ENCODE measurements at places on chromosomes 2 and 18.

DNA sequence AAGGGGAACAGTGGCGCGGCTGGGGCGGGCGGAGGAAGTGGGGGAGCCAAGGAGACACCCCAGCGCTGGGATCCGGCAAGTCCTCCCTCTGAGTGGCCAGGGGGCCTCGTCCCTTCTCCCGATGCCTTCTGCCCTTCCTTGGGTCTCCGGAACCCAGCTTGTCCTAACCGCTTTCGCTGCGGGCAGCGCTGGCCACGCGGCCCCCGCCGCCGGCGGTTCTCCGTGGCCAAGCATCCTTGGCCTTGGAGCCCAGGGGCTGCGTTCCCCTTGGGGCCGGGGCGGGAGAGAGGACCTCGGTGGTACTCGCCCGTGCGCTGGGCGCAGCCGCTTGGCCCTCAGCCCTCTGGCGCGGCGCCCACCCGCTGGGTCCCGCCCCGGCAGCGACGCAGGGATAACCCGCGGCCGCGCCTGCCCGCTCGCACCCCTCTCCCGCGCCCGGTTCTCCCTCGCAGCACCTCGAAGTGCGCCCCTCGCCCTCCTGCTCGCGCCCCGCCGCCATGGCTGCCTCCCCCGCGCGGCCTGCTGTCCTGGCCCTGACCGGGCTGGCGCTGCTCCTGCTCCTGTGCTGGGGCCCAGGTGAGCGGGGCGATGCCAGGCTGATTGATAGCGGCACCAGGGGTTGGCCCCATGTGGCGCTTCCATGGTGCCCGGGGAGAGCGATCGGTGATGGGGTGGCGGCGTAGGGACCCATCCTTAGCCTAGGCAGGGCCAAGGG, 128.7 kb downstream of the UXS1 start:
- no peak for DNase-seq

DNA sequence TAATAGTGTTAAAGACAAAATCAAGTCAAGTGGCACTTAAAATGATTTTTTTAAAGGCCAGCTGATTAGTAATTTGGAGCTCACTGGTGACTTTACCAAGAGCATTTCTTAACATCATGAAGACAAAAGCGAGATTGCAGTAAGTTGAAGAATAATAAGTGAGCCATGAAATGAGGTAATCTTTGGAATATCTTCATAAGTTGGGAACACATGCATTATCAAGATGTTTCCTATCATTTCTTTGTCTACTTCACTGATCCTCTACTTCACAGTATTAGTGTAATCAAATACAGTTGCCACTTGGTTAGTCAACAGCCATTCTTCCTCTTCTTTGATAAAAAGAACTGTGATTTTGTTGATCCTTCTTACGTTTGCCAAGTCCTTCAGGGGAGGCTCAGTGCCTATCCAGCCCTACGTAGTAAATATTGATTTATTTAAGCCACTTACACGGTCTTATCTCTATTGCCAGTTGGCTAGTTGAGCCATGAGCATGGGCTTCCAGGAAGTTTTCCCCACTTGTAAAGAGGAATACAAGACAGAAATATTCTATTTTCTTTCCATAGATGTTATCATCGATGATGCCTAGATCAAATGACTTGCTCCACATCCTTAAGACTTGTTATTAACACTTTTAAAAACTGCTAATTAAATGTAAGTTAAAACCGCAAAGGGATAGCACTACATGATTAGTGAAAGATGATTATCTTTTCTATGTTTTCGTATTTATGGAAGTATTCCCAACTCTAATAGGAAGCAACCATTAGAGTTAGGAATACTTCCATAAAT, 46.1 kb downstream of the YES1 start:
- no peak for DNase-seq

- DNase-seq: no peak
These were observed 141.7 kb downstream of the SH3RF3 start for GRCh38 chr2:109270505-109271312.

DNA sequence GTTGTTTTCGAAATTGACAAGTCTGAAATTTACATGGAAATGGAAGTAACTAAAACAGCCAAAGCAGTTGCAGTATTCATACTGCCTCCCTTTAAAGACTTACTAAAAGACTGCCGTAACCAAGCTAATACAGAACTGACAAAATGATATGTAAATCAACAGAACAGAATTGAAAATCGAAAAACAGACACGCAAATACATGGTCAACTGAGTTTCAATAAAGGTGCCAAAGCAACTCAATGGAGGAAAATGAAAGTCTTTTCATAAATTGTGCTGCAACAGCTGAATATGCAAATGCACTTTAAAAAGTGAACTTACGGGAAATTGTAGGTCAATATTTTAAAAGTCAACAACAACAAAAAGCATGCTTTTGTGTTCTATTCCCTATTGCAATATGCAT, 34.2 kb downstream of the TMEM131 start:
- DNase-seq: no peak

DNA sequence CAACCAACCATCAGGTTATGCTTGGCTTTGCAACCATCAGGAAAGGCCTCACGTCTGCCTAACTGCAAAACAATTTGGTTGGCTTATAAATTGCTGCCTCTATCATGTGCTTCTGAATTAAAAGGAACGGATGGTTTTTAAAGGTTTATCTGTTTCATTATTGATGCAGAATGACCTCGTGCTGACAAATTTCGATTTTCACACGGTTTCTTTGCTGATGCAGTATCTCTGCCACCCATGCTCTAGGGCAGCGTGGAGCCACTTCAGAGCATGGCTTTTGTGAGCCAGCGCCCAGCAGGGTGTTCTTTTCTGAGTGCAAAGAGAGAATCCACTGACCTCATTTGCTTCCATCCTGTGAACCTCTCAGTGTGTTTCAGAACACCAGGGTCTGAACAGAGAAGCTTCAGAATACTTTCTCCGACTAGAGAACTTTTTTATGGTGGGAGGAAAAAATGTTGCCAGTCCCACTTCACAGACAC, 143.1 kb upstream of the L3MBTL4 start:
- no peak for DNase-seq

- no peak for DNase-seq
These were observed 283.3 kb upstream of the THUMPD2 start for GRCh38 chr2:40062381-40062780.
